ENCODE measurements at places on chromosomes 3 and 15. TPM values are rescaled to one million over a fixed set of nuclear protein-coding genes. Genes with fewer than 3 reads are reported as not detected.

MOBP gene
- total RNA-seq: not detected

EIF2B5 gene
- total RNA-seq: 30.3 TPM

STARD9 gene
- total RNA-seq: 23.6 TPM

C2CD4B gene
- not detected for total RNA-seq

DNA sequence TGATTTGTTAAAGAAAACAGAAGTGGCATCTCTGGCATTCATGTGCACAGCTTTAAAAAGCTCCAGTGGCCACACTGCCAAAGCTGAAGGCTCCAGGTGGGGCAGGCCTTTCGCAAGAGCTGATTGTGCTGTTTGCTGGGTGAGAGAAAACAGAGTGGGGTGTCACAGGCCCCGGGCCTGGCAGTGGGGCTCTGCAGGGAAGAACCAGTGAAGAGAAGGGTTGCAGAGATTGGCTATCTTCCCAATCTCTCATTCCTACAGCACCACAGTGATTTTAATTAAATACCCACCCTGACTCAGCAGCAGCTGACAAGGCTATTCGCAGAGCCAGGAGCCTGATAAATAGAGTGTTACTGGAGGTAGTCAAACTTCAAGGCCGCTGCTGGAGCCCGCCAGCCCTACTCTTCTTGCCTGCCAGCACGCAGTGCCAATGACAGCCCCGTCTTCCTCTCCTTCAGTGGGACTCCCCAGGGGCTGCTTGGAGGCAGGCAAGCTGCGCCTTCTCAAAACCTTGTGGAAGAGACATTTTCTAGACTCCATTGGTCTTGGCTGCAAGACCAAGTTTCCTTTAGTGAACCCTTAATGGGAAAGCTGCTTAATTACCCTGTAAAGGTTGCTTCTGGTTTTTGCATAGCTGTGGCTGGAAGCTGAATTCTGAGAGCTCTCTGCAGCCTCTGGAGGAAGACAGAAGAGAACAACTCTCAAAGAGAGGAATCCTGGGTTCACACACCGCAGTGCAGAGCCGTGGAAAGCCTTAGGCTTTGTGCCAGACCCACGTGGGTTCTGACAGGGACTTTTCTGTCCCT lies 225.8 kb upstream of the SLCO3A1 start:
- H3K27me3 ChIP-seq: no peaks in the 10 kb centered on the region
- H3K4me1 ChIP-seq: no peaks in the 10 kb centered on the region
- no peak for DNase-seq

GRCh38 chr15:69648212-69648611 lies 195.6 kb downstream of the RPLP1 start:
- peaks cover 8% of the 10 kb centered on the region for H3K4me1 ChIP-seq
- H3K4me3 ChIP-seq: no peak overlapping the region
- no peak overlapping the region for H3K27ac ChIP-seq
- no peaks in the 10 kb centered on the region for H3K36me3 ChIP-seq
- peak; percentile 63 for DNase-seq

- peaks cover 39% of the 10 kb centered on the region for H3K27me3 ChIP-seq
- H3K4me3 ChIP-seq: no peak overlapping the region
- no peak for DNase-seq
Measured at GRCh38 chr3:14823910-14824629, 5.3 kb downstream of the FGD5 start.

DNA sequence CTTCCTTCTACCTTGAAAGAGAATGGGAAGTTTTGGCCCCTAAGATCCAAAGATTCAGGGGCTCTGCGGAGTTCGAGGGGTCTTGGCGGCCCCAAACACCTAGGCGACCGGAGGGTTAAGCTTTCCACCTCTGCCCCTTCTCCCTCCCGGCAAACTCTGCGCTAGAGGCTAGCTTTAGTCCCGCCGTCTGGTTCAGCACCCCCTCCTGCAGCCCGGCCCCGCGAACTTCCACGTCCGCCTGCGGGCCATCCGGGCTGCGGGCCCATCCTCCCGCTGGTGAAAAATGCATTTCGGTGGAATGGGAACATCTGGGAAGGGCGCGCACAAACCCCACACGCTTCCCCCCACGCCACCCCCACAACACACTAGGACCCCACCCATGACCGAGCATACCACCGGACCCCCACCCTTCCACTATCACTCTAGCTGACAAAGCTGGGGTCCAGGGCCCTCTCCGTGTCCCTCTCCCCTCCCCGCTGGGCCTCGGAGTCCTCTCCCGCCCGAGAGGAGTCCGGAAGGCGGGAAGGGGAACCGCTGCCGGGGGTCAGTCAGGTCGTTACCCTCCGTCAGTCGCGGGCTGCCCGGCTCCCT lies 1.0 kb downstream of the SHOX2 start:
- H3K27me3 ChIP-seq: peaks cover 89% of the 10 kb centered on the region
- H3K4me1 ChIP-seq: peaks cover 45% of the 10 kb centered on the region
- H3K27ac ChIP-seq: no peak overlapping the region
- H3K36me3 ChIP-seq: peaks cover 7% of the 10 kb centered on the region

GRCh38 chr3:14988988-14989394 lies 41.6 kb downstream of the NR2C2 start:
- H3K27ac ChIP-seq: no peak overlapping the region
- no peak for DNase-seq
- H3K36me3 ChIP-seq: peaks cover 7% of the 10 kb centered on the region

- no peak overlapping the region for H3K27ac ChIP-seq
- no peaks in the 10 kb centered on the region for H3K27me3 ChIP-seq
- H3K4me1 ChIP-seq: peaks cover 4% of the 10 kb centered on the region
- peaks cover 69% of the 10 kb centered on the region for H3K36me3 ChIP-seq
- no peak overlapping the region for H3K4me3 ChIP-seq
- DNase-seq: no peak
Measured at GRCh38 chr15:85717212-85717611, 77.5 kb downstream of the KLHL25 start.

- H3K27me3 ChIP-seq: no peaks in the 10 kb centered on the region
- H3K27ac ChIP-seq: no peak overlapping the region
- peaks cover 4% of the 10 kb centered on the region for H3K4me1 ChIP-seq
- DNase-seq: no peak
- H3K36me3 ChIP-seq: peaks cover 2% of the 10 kb centered on the region
Measured at GRCh38 chr3:169159726-169160125, 503.8 kb downstream of the MECOM start.

DNA sequence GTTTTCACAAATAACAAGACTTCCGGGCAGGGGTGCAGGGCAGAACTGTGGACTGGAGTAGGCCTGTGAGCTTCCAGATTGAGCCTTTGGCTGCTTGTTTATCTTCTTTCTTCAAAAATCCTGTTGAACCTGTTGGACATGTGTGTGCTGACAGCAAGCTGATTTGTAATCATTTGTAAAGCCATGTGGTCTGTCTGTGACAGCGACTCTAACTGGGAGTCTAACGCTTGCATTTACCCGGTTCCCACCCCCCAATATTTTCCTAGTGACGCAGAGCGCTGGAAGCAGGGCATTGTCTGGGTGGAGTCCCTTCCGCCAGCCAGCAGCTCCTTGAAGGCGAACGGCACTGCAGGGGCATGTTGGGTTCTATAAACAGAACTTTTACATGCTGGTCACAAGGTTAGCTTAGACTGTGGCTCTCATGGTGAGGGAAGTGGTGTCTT lies 85.7 kb upstream of the MYZAP start:
- H3K4me3 ChIP-seq: no peak overlapping the region
- H3K27ac ChIP-seq: peak overlapping the region; percentile 96
- H3K27me3 ChIP-seq: no peaks in the 10 kb centered on the region
- peaks cover 95% of the 10 kb centered on the region for H3K4me1 ChIP-seq
- H3K36me3 ChIP-seq: no peaks in the 10 kb centered on the region
- peak; percentile 91 for DNase-seq

- peaks cover 20% of the 10 kb centered on the region for H3K36me3 ChIP-seq
- peaks cover 13% of the 10 kb centered on the region for H3K4me1 ChIP-seq
- peak overlapping the region; percentile 74 for H3K27ac ChIP-seq
- H3K27me3 ChIP-seq: no peaks in the 10 kb centered on the region
Measured at GRCh38 chr3:49313896-49314688, 25.8 kb downstream of the USP4 start.

DNA sequence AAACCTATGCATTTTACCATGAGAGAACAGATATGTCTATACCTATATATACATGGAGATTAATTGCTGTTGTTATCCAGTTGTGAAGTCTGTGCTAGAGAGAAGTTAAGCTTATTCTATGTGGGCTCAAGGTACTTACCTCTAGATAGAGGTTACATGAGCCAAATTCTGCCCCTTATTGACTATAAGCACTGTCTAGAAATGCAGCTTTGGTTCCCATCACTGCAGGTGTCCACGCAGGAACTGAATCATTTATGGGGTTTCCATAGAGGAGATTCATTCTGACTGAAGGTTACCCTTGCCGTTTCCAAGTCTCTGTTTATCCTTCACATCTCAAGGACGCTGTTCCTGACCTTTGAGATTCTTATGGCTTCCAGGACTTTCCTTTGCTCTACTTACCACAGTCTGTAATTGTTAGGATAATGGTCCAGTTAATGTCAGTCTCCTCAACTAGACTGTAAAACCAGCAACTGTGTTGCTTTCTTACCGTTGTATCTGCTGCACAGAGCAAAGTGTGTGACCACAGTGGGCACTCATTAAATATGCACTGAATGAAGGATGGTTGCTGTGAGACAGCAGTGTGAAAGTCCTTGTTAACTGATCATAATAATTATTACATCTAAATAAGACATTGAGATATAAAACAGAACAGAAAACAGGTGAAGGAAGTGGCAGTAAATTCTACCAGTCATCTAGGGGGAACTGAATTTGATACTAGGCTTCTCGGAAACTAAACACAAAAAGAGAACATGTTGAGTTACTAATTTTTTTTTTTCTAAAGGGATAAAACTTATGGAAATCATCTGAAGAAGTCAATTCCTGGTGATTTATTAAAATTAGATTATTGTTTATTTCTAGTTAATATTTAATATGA lies 44.0 kb upstream of the BCL6 start:
- no peak overlapping the region for H3K27ac ChIP-seq
- H3K36me3 ChIP-seq: no peaks in the 10 kb centered on the region
- no peaks in the 10 kb centered on the region for H3K27me3 ChIP-seq
- DNase-seq: no peak
- H3K4me1 ChIP-seq: peaks cover 7% of the 10 kb centered on the region

DNA sequence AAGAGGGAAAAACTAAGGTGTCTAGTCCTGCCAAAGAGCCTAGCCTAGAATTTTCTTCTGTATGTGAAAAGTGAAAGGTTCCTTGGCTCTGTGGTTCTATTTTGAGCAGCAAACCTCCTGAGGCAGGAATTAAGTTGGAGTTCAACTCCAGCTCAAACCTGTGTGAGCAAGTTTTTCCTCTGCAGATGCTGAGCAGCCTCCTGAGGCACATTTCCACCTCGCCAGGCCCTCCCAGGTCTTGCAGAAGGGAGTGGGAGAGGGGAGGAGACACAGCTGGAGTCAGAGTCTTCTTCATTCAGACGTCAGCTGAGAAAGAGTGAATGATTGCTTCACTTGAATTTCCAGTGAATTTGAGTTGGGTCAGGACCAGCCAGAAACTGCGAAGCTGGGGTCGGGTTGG lies 69.5 kb upstream of the ETV5 start:
- H3K4me1 ChIP-seq: no peaks in the 10 kb centered on the region
- H3K27me3 ChIP-seq: peaks cover 12% of the 10 kb centered on the region
- no peak overlapping the region for H3K27ac ChIP-seq
- no peak overlapping the region for H3K4me3 ChIP-seq
- no peaks in the 10 kb centered on the region for H3K36me3 ChIP-seq

DNA sequence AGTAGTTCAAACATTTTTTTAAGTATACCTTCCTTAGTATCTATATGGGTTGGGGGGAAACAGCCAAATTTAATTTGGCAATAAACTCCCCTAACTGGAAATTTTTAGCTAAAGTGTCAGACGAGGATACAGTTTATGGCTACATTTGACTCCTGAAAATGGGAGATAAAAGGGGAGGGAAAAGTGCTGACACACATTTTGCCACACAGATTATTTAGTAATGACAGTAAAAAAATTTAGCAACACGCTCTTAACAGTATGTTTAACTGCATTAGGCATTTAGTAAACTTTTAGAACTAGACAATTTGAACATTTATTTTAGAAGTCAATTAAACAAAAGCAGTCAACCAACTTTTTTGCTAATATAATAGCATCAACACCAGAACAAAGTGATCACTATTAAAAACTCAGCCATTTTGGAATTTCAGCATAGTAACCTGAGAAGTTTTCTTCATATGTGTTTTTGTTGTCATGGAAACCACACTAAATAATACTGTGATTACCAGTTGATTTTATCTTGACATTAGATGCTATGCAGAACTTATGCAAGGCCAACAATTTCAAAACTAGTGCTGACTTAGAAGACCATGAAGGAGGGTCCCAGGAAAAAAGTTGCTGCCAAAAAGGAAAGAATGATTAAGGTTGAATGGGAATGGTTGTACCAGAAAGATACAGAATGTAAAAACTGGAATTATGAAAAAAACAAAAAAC lies 47.0 kb upstream of the TFG start:
- no peaks in the 10 kb centered on the region for H3K4me1 ChIP-seq
- DNase-seq: no peak
- H3K27me3 ChIP-seq: peaks cover 58% of the 10 kb centered on the region
- H3K27ac ChIP-seq: no peak overlapping the region

GRCh38 chr15:34851751-34852150 lies 56.4 kb upstream of the ACTC1 start:
- no peak for DNase-seq
- H3K4me3 ChIP-seq: no peak overlapping the region
- H3K27me3 ChIP-seq: no peaks in the 10 kb centered on the region
- H3K27ac ChIP-seq: no peak overlapping the region
- peaks cover 20% of the 10 kb centered on the region for H3K36me3 ChIP-seq
- H3K4me1 ChIP-seq: peaks cover 19% of the 10 kb centered on the region

DNA sequence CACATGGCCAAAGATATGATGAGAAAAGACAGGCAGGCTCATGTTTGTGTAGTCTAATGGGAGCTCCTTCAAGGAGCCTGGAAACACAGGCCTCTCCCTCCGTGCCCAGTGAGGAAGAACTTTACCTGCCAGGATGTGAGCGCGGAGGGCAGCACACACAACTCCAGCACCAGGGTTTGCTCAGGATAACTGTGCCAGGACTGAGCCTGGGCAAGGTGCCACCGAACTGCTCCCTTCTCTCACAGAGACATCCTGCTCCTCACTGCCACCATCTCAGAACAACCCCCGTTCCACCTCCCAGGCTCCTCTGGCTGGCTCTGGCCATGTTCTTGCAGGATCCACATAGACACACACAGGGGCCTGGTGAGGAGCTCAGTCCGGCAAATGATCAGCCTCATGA lies 87.4 kb downstream of the NUP210 start:
- DNase-seq: no peak
- no peaks in the 10 kb centered on the region for H3K36me3 ChIP-seq
- H3K27ac ChIP-seq: no peak overlapping the region
- H3K4me3 ChIP-seq: no peak overlapping the region
- no peaks in the 10 kb centered on the region for H3K27me3 ChIP-seq
- peaks cover 7% of the 10 kb centered on the region for H3K4me1 ChIP-seq

- H3K27ac ChIP-seq: peak overlapping the region; percentile 100
- peaks cover 59% of the 10 kb centered on the region for H3K4me1 ChIP-seq
- no peak for DNase-seq
- H3K27me3 ChIP-seq: no peaks in the 10 kb centered on the region
- H3K36me3 ChIP-seq: no peaks in the 10 kb centered on the region
Measured at GRCh38 chr3:187746442-187747281, 1.4 kb upstream of the BCL6 start.

Data from osteocyte (in vitro differentiated cells).